ENCODE measurements at places on chromosomes 6 and 20.

DNA sequence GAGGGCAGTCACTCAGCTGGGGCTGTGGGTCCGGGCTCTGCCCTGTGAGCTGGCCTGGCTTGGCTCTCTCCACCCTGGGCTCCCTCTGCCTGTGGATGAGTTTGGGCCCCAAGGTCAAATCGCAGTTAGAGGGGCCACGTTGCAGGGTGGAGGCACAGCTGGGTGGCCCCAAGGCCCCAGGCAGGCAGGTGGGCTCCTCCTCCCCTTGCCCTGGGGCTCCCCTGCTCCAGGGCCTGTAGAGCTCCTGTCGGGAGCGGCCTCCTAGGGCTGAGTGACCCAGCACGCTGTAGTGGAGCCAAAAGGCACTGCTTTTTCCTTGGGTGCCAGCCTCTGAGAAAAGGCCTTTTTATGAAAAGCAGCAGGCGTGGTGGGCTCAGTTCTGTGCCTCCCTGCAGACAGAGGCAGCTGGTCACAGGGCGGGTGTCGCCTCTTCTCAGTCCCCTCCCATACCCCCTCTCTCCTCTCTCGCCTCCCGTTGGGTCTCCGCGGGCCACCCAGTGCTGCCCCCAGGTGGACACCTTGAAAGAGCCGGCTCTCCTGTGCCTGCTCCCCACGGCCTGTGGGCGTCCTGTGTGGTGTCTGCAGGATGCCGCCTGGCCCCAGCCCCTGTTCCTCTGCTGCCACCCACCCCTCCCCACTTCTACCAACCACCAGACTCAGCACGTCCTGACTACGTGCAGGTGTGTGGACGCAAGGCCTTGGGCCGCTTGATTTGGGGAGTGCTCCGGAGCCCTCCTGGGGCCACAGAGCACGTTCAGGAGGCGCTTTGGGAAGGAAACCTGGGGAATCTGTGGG, 13.2 kb downstream of the SS18L1 start:
- no peak overlapping the region for H3K27ac ChIP-seq
- peak; percentile 72 for DNase-seq
- peaks cover 8% of the 10 kb centered on the region for H3K4me1 ChIP-seq
- peak overlapping the region; percentile 15 for H3K4me3 ChIP-seq
- H3K36me3 ChIP-seq: peaks cover 24% of the 10 kb centered on the region

DNA sequence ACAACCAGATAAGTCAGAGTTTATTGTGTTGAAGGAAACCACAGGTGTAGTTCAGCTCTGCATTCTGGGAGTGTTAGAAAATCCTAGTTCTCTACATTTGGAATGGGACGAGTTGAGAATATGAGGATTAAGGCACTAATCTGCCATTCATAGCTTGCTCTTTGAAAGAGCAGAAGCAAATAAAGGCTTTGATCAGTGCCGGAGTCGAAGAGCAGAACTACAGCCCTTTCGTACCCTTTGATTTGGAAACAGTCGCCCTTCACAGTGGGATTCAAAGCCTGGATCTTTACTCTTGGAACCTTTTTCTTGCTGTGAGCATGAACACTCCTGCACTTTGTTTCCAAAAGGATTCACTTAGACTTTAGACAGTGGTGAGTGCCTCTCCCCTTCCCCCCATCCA, 523.9 kb upstream of the POU3F2 start:
- H3K27me3 ChIP-seq: no peaks in the 10 kb centered on the region
- no peak overlapping the region for H3K27ac ChIP-seq
- DNase-seq: no peak
- no peak overlapping the region for H3K4me3 ChIP-seq

DNA sequence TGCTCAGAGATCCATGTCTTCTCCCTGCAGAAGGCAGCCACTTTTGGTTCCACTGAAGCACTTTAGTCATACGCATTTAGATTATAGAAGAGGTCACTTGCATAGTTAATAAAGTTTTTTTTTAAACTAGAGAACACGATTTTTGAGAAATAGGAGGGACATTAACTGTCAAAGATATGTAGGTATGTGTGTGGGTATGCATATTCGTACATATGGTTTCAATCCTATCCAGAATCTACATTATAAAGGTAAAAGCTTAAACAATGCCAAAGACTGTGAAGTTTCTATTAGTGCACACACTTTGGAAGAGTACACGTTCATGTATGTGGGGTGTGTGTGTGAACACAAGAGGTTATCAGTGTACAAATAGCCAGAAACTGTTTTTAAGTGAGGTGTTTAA, 103.2 kb downstream of the BTBD3 start:
- DNase-seq: no peak
- no peak overlapping the region for H3K4me3 ChIP-seq
- no peaks in the 10 kb centered on the region for H3K36me3 ChIP-seq

- H3K4me1 ChIP-seq: no peaks in the 10 kb centered on the region
- DNase-seq: no peak
- H3K27ac ChIP-seq: no peak overlapping the region
- H3K27me3 ChIP-seq: peaks cover 6% of the 10 kb centered on the region
These were observed 17.0 kb downstream of the DACT2 start for GRCh38 chr6:168302534-168302933.

GRCh38 chr20:62274332-62274950, 28.4 kb upstream of the ADRM1 start:
- no peak for DNase-seq
- peak overlapping the region; percentile 49 for H3K27ac ChIP-seq
- peaks cover 24% of the 10 kb centered on the region for H3K4me1 ChIP-seq

DNA sequence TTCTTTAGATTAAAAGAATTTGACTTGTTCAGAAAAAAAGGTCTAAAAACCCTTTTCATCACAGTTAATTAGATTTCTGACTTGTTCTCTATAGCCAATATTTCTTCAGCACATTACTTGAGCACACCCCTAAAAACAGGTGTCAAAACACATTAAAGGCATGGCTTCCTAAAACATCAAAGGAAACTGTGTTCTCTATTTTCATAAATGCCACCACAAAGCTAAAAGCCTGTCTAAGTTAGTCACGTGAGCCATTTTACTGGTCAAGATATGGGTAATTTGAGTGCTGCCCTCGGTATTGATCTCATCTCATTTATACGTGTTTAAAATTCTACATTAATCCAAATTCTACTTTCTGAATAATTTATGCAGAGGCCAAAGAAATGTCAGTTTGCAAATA, 580.5 kb downstream of the HAO1 start:
- no peak overlapping the region for H3K4me3 ChIP-seq
- DNase-seq: no peak
- H3K27me3 ChIP-seq: no peaks in the 10 kb centered on the region
- H3K4me1 ChIP-seq: no peaks in the 10 kb centered on the region
- H3K27ac ChIP-seq: no peak overlapping the region

DNA sequence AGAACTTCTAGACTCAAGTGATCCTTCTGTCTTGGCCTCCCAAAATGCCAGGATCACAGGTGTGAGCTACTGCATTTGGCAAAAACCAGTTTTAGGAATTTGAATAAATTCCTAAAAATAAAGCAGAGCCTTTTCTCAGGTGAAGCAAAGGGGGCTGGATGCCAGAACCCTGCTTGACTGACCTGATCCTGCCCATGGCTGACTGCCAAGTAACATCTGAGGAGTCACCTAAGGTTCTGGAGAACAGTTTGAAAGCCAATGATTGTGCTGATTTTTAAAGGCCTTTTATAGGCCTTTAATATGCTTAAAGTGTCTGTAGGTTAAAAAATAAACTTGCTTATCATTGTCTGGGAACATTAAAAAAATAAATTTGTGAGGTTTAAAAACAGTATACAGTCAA, 14.1 kb upstream of the ZSCAN12 start:
- H3K4me1 ChIP-seq: no peaks in the 10 kb centered on the region
- H3K36me3 ChIP-seq: no peaks in the 10 kb centered on the region
- no peak for DNase-seq
- no peaks in the 10 kb centered on the region for H3K27me3 ChIP-seq
- no peak overlapping the region for H3K4me3 ChIP-seq

DNA sequence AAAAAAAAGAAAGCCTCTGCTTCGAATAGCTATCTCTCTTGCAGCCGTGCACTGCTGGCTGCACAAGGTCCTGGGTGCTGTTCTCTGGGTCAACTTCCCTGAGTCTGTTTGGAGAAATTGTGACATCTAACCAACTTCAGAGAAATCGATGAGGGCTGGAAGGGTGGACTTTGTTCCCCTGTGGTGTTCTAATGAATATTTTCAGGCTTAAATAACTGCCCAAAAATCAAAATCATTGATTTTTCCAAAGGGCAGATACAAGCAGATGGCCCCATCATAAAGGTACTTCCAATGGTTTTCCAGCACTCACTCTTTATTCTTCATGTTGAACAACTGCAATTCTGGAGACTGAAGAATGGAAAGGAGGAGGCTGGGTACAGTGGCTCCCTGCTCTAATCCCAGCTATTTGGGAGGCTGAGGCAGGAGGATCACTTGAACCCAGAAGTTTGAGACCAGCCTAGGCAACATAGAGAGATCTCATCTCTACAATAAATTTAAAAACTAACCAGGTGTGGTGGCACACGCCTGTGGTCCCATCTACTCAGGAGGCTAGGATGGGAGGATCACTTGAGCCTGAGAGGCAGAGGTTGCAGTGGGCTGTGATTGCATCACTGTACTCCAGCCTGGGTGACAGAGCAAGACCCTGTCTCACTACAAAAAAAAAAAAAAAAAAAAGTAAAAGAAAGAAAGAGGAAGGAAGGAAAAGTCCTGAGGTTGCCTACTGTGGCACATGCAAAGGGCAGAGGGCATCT, 59.1 kb downstream of the FOXA2 start:
- H3K27me3 ChIP-seq: peaks cover 3% of the 10 kb centered on the region
- no peak overlapping the region for H3K4me3 ChIP-seq
- no peaks in the 10 kb centered on the region for H3K36me3 ChIP-seq
- no peak overlapping the region for H3K27ac ChIP-seq

- no peak overlapping the region for H3K27ac ChIP-seq
- H3K4me3 ChIP-seq: no peak overlapping the region
- no peaks in the 10 kb centered on the region for H3K4me1 ChIP-seq
These were observed 58.5 kb downstream of the SUN5 start for GRCh38 chr20:32945710-32946221.

- H3K4me1 ChIP-seq: no peaks in the 10 kb centered on the region
- H3K36me3 ChIP-seq: no peaks in the 10 kb centered on the region
- H3K27me3 ChIP-seq: no peaks in the 10 kb centered on the region
- no peak overlapping the region for H3K27ac ChIP-seq
- H3K4me3 ChIP-seq: no peak overlapping the region
These were observed 149.7 kb upstream of the IMPG1 start for GRCh38 chr6:76222189-76222588.

DNA sequence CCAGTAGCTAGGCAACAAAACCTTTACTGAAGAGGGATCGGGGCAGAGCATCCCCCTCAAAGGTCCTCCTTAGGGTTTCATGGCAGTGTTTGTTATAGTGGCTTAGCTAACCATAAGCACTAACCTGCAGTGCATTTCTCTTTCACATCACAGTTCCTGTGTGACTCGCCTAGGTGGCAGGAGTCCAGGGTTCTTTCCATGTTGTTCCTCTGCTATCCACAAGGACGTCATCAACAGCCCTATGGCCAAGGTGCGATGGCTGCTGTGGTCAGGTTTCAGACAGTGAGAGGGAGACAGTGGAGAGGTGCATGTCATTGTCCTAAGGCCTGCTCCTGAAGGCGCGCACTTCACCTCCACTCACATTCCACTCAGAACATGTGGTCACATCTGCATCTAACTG, 38.8 kb upstream of the FOXA2 start:
- H3K27me3 ChIP-seq: peaks cover 7% of the 10 kb centered on the region
- no peak overlapping the region for H3K27ac ChIP-seq
- no peaks in the 10 kb centered on the region for H3K4me1 ChIP-seq
- H3K36me3 ChIP-seq: no peaks in the 10 kb centered on the region
- DNase-seq: no peak

DNA sequence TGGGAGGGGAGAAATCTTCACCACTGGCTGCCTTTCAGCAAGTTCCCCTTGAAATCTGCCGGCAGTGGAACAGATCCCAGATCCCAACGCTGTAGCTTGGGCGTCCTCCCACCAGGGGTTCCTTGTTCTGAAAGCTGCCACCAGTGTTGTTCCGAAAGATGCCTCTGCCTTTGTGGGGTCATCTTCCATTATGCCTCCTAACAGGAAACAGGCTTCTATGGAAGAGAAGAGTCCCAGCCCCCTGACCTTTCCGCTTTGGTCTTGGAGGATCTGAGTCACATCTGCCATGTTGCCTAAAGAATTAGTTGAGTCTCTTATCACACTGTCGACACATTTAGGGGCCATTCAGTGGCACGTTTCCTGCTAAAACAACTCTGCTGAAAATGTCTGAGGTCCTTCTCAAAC, 57.5 kb upstream of the NFATC2 start:
- peaks cover 33% of the 10 kb centered on the region for H3K36me3 ChIP-seq
- no peak overlapping the region for H3K27ac ChIP-seq
- DNase-seq: no peak
- no peaks in the 10 kb centered on the region for H3K27me3 ChIP-seq
- H3K4me3 ChIP-seq: no peak overlapping the region
- no peaks in the 10 kb centered on the region for H3K4me1 ChIP-seq

DNA sequence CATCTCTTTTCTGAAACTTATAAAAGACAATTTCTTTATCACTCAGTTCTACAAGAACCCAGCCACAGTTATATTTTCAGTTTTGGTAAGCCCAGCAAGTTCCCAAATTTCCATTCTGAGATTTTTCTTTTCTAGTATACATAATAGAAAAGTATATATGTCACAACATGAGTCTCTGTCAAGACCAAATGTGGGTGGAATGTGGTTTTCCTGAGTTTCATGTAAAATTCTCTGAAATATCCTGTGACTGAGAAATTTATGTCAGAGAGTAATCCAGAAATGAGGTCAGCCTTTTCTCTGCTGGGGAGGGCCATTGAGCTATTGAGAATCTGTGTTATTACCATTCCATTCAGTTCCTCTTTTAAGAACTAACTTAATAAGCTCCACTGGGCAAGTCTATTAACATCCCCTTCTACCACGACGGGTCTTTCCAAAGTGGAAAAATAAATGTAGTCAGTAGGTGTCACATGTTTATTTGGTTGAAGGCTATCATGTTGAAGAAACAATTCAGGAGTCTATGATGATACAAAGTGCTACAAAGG, 100.7 kb upstream of the HMGN3 start:
- H3K27me3 ChIP-seq: no peaks in the 10 kb centered on the region
- no peak overlapping the region for H3K4me3 ChIP-seq
- no peak for DNase-seq
- no peaks in the 10 kb centered on the region for H3K4me1 ChIP-seq

- no peaks in the 10 kb centered on the region for H3K27me3 ChIP-seq
- peaks cover 31% of the 10 kb centered on the region for H3K4me1 ChIP-seq
- H3K36me3 ChIP-seq: no peaks in the 10 kb centered on the region
- peak overlapping the region; percentile 41 for H3K27ac ChIP-seq
These were observed 52.7 kb downstream of the TXLNB start for GRCh38 chr6:139239064-139239463.

DNA sequence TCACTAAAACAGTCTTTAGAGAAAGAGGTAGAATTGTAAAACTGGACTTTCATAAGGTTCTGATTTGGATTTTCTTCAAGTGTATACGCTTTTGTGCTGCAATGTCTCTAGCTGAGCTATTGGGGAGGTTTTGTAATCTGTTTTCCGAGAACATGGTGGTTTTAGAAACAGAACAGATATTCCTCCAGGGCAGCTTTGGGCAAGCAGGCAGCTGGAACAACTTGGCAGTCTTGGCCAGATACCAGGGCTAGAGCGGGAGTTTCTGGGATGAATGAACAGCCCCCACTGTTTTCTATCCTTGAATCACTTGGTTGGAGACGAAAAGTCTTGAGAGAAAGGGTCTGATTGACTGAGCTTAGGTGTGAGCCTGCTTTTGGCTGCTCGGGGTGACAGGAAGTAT, 17.1 kb upstream of the ARMC2 start:
- no peaks in the 10 kb centered on the region for H3K4me1 ChIP-seq
- no peak overlapping the region for H3K27ac ChIP-seq
- no peak overlapping the region for H3K4me3 ChIP-seq
- DNase-seq: no peak
- no peaks in the 10 kb centered on the region for H3K36me3 ChIP-seq

- no peaks in the 10 kb centered on the region for H3K36me3 ChIP-seq
- H3K27me3 ChIP-seq: no peaks in the 10 kb centered on the region
- no peak for DNase-seq
These were observed 108.1 kb downstream of the BCKDHB start for GRCh38 chr6:80214436-80215022.
